COR-L47 (cell line): ENCODE measurements at places on chromosomes 6 and 20.

GRCh38 chr6:52929321-52930164, 20.0 kb upstream of the GSTA3 start:
- DNase-seq, result peak; percentile 28

GRCh38 chr20:44235702-44236101, 11.4 kb upstream of the GDAP1L1 start:
- DNase-seq, result no peak

DNA sequence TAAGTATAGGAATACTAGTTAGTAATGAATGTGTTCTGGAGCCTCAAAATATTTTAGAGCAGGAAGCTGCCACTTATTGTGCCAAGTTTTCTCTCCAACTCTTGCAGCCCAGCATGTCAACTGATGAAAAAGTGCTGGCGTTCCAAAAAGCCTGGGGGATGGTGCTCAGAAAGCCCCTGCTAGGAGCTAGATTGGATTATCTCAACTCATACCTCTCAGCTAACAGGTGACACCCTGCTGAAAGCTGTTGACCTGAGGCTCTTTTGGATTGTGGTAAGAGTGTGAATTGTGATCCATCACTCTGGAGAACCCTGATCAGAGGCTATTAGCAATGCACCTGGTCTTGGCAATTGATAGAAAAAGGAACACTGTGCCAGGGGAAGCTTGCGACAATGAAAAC, 580.4 kb downstream of the EYS start:
- DNase-seq, result peak; percentile 20

GRCh38 chr6:152981989-152982903, 595 bp downstream of the FBXO5 start:
- no peak for DNase-seq

DNA sequence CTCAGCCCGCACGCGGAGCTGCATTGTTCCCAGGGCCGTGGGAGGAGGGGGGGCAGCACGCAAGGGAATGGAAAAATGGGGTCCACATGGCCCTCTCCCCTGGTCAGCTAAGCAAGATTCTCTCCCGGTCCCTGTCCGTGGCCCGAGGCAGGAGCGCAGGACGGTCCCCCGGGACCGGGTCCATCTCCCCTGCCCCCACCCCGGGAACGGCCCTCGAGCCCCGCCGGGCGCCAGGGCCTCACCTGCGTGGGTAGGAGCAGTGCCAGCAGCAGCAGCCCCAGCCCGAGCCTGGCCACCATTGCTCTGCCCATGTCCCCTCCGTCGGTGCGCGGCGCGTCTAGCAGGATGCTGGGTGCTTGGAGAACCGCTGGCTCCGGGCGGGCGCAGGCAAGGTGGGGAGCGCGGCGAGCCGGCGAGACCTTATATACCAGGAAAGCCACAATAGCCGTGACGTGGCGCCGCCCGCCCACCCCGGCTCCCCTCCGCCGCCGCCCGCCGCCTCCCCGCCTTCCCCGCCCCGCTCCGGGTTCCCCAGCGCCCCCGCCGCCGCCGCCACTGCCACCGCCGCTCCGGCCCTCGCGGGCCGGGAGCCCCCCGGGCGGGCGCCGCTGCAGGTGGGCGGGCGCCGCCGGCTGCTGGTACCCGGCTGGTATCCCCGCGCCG, at the start of gene CD24:
TSS of gene CD24 (minus strand) at position 394 of the 663 bp plus-strand sequence. CDS start at position 311, 83 bp downstream.
- peak; percentile 55 for DNase-seq

GRCh38 chr6:56956491-56956890, 1.6 kb downstream of the BEND6 start:
- no peak for DNase-seq

- no peak for DNase-seq
Measured at GRCh38 chr6:87274660-87275274, 47.6 kb upstream of the SMIM8 start.

GRCh38 chr20:9407805-9408421, 106.5 kb upstream of the LAMP5 start:
- peak; percentile 28 for DNase-seq

DNA sequence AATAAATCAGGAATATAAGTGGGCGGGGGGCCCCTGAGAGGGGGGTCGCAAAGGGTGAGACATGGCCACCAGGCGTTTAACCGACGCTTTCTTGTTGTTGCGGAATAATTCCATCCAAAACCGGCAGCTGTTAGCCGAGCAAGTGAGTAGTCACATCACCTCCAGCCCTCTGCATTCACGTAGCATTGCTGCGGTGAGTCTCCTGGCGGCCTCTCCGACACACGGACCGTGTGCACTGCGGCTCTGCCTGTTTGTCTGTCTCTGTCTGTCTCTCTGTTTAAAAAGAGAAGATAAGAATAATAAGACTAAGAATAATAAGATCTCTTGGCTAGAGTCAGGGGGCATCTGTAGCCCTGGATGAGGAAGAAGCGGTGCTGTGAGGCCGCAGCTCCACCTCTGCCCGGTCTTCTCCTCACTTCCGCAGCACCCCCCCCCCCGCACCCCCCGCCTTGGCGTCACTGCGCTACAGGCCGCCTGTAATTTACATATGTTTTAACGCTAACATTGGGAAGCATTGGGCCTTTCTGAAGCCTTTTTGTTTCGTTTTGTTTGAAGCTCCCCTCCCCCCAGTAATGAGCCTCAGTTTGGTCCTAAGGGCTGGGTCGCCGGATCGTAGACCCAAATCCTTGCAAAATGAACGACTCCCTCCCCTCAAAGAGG, 993 bp downstream of the STX16 start:
- DNase-seq, result no peak

DNA sequence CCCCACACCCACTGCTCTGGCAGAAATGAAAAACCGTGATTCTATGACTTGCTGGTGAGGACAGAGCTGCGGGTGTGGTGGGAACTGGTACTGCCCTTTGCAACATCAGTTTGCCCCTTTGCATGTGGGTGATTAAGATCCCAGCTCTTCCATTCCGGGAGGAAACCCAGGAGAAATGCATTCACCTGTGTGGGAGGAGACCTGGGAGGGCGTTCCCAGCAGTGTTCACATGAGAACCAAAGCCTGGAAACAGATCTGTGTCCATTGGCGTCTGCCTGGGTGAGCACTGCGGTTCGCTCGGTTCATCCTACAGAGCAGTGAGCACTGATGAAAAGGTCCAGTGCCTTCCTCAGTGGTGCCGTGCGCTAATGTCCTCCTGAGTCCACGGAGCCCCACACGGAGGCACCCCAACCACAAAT, 89.7 kb downstream of the SMOC2 start:
- no peak for DNase-seq

GRCh38 chr6:131270534-131270933, 135.3 kb downstream of the AKAP7 start:
- DNase-seq, result no peak

DNA sequence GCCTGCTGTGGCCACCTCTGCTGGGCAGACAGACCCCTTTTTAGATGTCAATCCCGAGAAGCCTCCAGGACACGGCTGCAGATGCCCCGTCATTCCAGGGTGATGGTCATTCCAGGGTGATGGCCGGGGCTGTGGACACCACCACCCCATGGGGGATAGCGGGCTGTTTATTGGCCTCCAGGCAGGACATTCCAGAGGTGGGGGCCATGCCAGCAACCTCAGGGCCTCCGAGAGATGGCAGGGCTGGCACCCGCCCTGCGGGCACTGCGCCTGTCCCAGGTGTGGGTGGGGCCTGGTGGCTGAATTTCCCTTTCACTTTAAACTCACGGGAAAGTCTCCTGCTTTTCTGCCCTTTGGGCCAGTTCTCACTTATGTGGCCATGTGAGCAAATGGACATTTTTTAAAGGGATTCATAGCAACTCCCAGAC, 14.5 kb downstream of the COL9A3 start:
- no peak for DNase-seq

DNA sequence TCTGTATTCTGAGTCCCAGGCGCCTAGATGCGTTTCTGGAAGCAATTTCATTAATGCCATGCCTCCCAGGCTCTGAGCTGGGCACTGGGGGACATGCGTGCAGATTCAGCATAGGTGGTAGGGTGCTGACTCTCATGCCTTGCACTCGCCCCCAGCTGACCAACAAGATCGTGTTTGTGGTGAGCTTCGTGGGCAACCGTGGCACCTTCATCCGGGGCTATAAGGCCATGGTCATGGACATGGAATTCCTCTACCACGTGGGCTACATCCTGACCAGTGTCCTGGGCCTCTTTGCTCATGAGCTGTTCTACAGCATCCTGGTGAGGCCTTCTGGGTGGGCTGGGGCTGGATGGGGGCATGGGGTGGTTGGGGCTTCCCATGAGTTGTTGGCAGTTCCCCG, 21.6 kb downstream of the UQCC2 start:
- DNase-seq, result no peak

GRCh38 chr20:54623991-54624569, 148.7 kb downstream of the DOK5 start:
- no peak for DNase-seq

- DNase-seq, result no peak
Measured at GRCh38 chr6:12186528-12186927, 103.6 kb upstream of the EDN1 start.

DNA sequence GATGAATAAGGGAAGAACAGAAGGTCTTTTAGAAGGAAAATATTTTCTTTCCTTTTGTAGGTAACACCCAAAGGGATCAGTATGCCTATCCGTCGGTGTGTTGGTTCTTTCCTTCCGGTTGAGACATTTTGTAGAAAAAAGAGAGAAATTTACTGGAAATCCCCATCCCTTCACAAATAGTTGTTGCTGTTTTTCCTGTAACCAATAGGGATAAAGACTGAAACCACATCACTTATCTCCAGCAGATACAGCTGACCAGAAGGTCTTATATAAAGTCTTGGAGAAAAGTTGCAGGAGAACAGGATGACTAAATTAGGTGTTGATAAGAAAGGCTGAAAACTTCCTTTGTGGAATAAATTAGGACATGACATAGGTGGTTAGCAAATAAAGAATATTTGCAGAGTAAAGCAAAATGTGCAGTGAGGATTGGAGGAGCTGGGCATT, 14.8 kb upstream of the HLA-DRB1 start:
- DNase-seq, result no peak

GRCh38 chr20:17655286-17655651, 26.8 kb downstream of the RRBP1 start:
- DNase-seq, result no peak

GRCh38 chr20:7010527-7010926, 243.0 kb downstream of the BMP2 start:
- no peak for DNase-seq

GRCh38 chr20:19330731-19331130, 118.3 kb downstream of the SLC24A3 start:
- DNase-seq, result no peak

GRCh38 chr20:22160101-22160652, 424.2 kb downstream of the FOXA2 start:
- no peak for DNase-seq

DNA sequence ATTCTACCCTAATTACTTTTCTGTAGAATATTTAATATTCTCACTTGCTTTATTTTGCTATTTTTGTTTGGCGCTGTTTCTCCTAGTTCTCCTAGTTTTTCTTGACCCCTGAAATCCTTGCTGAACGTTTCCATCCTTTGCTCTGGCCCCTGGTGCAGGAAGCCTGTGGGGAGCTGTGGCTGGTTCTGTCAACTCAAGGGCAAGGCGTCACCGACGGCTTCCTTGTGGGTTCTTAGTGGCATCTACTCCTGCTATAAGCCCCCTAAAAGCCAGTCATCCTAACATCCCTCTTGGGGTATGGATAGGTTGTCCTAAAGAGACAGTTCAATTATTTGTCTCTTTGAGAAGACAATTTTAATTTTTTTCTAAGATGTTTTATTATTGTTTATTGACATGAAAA, 36.9 kb upstream of the KIF25 start:
- no peak for DNase-seq

- DNase-seq, result no peak
Measured at GRCh38 chr6:13838616-13839015, 24.3 kb upstream of the MCUR1 start.

DNA sequence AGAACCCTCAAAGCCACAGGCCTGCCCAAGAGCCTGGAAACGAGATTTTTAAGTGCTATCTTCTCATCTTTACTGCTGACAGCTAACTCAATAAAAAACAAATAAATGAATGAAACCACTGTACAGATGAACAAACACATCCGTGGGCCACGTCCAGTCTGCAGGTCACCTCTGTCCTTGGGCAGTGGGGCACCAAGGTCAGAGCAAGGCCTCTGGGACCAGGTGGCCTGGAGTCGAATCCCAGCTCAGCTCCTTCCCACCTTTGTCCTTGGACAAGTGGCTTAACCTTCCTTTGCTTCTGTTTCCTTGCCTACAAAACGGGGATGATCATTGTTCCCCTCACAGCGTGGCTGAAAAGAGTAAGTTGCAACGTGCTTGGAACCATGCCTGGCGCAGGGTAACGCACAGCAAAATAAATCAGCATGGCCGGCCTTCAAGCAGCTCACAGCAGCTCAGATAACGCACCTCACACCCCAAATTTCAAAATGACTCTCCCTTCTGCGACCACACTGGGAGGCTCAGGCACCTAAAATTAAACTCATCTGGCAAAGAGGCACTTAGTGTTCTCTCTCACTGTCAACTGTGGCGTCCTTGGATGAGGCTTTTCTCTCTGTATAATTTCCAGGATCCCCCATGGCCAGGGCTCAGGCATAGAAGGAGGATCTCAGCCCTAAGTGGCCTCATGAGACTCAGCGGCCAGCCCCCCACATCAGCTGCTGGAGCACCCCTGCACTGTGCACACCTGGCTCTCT, 35.7 kb downstream of the RRBP1 start:
- DNase-seq, result no peak

- peak; percentile 54 for DNase-seq
Measured at GRCh38 chr20:7859356-7859802, 80.9 kb downstream of the HAO1 start.

GRCh38 chr20:57402206-57403125, 11.3 kb downstream of the RBM38 start:
- no peak for DNase-seq

DNA sequence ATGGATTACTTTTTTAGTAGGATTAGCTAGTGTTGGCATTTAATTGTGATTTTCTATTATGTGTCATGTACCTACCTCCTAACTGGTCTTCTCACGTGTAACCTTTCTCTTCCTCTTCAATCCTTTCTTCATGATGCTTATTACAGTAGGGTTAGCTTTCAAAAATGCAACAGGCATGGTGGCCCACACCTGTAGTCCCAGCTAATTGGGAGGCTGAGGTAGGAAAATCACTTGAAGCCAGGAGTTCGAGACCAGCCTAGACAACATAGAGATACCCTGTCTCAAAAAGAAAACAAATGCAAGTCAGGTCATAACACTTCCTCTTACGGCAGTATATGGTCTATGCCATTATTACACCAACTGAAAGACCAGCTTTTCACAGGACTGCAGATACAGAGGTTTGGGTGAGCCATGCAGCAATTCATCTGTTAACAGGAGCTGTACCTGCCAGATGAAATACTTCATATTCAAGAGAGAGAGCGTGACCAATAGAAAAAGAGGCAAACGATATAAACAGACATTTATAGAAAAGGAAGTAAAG, 195.0 kb downstream of the TMEM242 start:
- DNase-seq, result no peak

- no peak for DNase-seq
Measured at GRCh38 chr20:53982624-53983023, 87.8 kb downstream of the BCAS1 start.
